ENCODE measurements at places on chromosomes 6 and 20.

DNA sequence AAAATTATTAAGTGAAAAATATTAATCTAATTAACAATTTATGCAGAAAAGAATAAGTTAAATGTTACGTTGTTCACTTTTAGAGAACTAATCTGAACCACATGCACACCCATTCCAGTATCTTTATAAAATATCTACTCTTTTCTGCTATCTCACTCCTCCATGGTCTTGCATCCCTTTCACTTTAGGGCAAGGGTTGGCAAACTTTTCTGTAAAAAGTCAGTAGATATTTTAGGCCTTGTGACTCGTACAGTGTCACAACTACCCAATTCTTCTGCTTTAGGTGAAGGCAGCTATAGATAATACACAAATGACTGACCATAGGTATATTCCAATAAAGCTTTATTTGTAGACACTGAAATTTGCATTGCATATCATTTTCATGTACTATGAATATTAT lies 39.7 kb upstream of the SUPT3H start:
- DNase-seq: no peak

- no peak for DNase-seq
Measured at GRCh38 chr6:56214041-56214702, 33.2 kb downstream of the COL21A1 start.

DNA sequence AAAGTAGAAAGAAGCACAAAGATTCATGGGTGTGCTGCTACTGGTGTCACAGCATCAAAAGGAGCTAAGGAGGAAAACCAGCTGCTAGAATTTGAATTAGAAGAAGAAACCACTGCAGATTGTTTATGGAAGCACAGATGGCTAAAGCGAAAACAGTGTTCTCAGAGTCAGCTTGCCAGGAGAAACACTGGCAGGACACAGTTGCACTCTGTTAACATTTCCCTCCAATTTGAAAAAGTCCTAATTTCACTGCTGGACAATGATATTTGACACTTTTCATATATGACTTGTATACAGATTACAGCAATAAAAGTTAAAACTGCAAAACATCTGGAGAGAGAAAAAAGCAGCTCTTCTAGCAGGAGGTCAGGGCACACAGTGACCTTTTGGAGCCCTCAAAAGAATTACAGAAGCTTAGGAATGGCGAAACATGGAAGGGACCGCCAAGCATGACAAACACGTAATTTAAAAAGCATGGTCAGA lies 314.5 kb downstream of the COL12A1 start:
- no peak for DNase-seq

GRCh38 chr6:117653949-117654348 lies 21.3 kb upstream of the NUS1 start:
- DNase-seq: no peak

GRCh38 chr6:161013695-161014094 lies 22.1 kb downstream of the MAP3K4 start:
- DNase-seq: no peak
